ENCODE measurements at places on chromosomes 4 and X.

DNA sequence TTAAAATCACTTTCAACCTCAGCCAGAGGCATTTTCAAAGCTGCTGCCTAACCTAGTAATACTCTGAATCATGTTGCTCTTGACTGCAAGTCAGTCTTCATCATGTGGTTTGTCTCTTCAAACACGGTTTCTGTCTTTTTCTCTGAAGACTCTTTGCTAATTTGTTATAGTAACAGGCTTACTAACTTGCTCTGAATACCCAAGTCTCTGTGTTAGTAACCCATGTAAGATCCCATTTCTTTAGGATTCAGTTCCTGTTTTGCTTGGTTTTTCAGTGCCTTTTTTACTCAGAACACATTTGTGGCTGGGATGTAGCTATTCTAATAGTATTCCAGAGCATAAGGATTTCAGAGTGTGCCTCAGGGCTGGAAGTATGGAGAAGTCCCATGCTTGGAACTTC lies 1450.6 kb upstream of the IGFBP7 start:
- no peak for DNase-seq

- no peak for DNase-seq
Observed at GRCh38 chr4:115228851-115229250, 115.4 kb upstream of the NDST4 start.

DNA sequence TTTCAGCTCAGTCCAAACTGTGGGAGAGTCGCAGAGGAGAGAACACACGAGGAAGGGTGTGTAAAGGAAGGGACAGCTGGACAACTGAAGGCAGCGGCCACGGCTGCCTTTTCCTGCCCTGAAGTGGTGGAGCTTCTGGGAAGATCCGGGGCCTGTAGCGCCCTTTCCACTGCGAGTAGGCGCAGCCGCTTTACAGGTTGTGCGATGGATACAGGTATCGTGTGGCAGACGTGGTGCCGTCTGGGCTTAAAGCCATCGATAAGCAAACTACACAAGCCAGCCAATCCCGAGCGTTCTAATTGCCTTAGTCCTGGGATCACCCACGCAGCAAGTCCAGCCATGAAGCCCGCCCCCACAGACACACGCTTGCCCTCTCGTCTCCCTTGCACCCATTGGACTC lies 15.4 kb downstream of the NKX6-1 start:
- no peak for DNase-seq

GRCh38 chrX:13845721-13846378 lies 29.0 kb upstream of the GPM6B start:
- DNase-seq = no peak

DNA sequence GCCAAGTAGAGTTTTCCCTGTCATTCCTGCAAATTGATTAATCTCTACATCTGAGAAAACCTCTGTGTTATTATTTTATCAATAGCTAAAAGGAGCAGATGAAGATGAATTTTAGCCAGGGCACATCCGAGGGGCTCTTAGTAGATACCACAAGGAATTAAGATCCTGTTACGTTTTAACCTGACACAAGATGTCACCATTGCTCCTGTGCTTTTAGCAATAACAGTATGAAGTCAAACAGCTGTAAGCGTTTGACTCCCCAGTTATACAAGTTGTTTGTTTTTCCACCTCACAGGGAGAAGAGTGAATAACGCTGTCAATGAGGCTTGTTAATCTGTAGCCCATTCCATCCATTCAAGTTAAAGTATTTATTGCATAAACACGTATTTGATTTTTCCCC lies 76.0 kb upstream of the AP1S2 start:
- no peak for DNase-seq

DNA sequence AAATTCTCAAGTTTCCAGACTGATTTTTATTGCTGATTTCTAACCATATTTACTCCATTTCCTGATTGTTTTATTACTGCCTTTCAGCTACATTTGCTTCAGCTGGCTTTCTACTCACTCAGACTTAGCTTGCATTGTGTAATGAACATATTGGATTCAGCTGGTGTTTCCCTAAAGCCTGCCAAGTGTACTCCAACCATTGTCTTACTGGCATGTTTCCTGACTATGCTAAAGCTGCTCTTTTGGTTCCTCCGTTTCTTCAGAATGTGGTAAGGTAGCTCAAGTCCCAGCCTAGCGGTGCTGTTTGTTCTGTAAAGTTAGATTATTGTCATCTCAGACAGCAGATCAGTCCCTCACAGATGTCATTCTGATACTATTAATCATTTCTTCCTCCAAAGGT lies 53.1 kb upstream of the GLRA2 start:
- no peak for DNase-seq

DNA sequence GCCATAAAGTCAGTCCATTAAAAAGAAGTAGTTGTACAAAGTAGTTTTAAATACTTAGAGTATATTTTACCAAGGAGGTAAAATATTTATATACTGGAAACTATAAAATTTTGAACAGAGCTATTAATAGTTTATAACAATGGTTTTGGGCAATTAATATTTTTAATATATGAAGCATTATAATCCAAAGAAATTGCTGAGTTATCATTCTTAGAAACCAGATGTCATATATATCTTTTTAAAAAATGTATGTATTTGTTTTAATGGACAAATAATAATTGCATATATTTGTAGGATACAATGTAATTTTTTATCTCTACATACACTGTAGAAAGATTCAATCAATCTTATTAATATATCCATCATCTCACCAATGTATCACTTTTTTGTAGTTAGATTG lies 207.8 kb downstream of the CXXC4 start:
- no peak for DNase-seq

GRCh38 chr4:14254252-14254651 lies 626.7 kb upstream of the BOD1L1 start:
- no peak for DNase-seq

DNA sequence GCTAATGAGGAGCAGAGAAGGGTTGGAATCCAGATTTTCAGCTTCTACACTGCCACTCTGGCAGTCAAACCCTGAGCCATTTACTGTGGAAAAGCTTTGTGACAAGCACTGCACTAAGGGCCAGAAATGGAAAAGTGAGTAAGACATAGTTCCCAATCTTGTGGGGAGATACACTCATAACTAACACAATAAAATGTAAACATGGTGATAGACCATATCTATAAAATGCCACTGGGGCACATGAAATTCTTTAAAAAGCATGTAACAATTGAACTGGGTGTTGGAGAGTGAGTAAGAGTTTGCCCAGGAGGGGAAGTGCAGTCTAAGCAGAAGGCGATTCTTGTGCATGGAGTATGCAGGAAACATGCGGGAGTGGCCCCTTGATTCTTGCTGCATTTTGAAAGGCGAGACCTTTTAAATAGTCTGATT lies 32.0 kb upstream of the ANXA5 start:
- no peak for DNase-seq

DNA sequence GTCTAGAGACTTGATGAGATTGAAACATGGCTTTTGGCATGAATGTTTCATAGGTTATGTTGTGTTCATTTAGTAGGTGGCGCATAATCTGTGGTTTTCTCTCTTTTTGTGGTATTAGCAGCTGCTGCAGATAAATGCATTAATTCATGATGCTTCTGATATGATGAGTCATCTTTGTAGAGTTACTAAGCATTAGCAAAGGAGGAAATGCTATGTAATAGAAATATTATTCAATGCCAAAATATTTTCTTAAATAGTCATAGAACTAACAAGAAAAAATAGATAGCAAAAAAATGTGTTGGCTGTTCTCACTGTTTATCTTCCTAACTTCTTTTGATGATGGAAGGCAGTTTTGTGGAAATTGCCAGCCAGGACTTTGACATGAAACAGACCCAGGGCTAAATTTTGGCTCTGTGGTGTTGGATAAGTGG lies 3.6 kb downstream of the ZXDB start:
- DNase-seq = no peak

DNA sequence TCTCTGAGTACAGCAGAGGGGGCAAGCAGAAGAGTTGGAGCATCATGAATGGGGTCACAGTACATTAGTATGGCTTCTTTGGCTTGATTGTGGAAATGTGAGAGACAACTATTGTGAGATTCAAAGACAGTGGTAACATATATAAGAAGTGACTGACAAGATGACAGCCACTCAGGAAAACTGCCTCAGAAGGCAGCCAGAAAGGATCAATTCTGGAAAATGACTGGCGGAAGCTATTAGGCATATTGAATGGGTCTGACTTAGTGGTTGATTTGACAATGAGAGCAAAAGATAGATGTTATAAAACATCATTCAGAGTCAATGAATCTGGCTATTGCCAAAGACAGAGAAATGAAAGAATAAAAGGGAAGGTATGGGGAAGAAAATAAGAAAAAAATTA lies 345.5 kb upstream of the MAGEB2 start:
- DNase-seq = no peak

- no peak for DNase-seq
Observed at GRCh38 chrX:18548996-18549395, 122.9 kb downstream of the RS1 start.

GRCh38 chrX:38473701-38474100 lies 87.6 kb upstream of the TSPAN7 start:
- DNase-seq = no peak

DNA sequence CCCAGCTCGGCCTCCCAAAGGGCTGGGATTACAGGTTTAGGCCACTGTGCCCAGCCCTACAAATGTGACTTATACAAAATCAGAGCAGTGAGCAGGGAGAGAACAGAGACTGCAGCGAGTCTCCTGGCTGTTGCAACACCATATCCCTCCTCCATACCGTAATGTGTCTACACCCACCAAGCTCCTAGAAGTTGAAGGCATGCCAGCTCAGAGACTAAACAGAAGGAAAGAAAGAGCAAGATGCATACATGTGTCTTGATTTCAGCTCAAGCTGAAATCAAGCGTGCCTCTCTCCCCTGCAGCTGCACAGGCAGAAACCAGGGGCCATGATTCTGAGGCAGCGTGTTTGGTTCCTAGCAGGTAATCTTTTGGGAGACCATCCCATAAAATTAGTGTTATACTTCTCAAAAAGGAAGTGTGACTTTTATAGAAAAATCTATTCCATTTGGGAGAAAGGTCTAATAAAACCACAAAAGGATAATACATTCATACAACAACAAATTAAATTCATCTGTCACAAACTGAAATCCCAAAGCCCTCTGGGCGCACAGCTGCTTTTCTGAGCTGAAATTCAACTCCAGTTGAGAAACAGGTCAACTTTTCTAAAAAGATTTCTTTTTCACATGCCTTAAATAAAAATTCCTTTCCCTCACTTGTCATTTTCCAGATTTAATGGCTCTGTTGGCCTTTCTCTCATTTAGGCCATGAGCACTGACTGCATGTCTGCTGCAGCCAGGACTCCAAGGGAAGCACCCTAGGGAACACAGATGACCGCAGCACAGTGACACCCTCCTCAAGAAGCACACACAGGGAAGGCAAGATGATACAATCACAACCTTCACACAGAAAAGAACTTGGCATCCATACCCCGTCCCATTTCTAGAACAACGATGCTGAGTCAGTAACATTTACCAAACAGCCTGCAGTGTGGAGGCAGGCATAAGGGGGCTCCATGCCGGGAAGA lies 34.4 kb downstream of the AFAP1 start:
- DNase-seq = no peak

DNA sequence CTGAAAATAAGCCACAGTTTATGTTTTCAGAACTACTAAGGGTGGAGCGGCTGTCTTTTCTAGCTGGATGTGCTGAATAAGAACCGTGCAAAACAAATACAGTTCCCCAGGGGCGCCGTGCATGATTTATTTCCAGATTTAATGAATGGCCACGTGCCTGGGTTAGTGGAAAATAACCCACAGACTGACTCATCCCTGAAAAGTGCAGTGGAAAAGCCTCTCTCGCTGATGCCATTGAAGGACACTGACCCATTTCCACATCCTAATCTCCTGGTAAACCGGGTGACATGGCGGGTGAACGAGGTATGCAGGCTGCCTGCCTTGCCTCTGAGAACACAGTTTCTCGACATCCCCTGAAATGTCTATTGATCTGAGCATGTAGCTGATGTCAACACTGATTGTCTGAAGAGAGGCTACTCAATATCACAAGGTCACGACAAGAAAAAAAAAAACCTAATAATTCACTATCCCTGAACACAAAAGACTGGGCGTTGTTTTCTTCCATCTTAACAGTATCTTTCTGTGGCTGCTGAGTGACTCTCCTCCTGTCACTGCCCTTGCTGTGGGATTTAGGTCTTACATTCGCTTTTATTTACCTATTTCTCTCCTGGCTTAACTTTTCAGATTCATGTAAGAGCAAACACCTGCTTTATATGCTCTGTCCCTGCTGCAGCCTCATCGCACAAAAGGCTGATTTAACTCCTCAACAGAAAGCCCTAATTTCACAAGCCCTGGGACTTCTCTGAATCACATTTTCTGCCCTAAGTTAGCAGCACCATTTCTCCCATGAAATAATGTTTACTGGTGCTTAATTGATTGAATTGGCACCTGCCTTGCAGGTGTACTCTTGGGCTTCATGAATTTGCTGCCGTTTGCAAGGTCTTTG lies 76.9 kb upstream of the SCOC start:
- no peak for DNase-seq

- no peak for DNase-seq
Observed at GRCh38 chr4:107548211-107548905, 171.7 kb downstream of the PAPSS1 start.

DNA sequence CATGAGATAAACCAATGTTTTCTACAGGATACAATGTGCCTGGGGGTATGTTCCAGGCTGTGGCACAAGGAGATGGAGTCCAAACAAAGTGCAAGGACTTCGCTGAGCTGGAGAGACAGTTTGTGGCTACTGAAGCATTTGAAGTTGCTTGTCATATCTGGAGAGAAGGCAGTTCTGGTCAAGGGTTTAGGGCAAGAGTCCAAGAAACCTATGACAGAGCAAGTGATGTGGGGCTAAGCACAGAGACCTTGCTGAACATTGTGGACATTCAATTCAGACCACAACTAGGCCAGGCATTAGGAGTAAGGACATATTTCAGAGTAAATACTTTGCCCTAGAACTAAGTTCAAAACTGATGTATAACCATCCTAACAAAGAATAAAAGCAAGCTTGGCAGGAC lies 34.8 kb downstream of the MAGED4B start:
- no peak for DNase-seq

DNA sequence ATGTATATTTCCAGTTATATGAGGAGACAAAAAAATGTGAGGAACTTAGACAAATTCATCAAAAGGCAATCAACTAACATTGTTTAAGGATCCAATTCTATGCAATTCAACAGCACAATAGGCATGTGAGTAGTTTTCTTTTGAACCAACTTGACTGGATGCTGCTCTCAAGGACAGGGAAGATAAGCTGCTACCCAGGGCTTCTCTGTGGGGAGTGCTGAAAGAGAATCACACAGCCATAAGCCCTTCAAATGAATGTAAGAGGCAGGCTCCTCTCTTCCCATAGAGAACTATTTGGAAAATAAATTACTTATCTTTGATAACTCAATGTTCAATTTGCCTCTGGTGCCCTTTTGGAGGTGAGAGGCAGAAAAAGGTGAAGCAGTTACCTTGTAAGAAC lies 1413.6 kb downstream of the PCDH7 start:
- no peak for DNase-seq

DNA sequence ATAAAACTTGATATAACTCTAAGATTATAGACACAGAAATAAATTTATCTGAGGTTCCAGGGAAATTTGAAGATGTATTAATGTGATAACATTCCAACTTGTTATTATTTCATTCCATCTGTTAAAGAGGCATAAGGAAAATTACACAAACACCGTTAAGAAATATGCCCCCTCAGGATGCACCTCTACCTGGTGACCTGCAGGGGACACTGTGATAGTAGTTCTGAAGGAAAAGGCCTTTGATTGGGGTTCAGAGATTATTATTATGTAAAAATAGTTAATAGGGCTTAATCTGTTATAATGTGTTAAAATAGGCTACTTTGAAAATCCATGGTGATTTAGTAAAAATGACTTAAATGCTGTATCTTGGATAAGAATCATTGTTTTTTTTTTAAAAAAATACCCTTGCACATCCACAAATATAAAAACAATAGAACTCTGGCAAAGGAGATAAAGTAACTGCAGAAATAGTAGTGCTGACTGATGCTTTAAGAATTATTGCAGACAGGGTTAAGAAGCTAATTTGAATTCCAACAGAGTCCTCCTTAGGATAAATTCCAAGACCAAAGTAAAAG lies 6.1 kb upstream of the ABRAXAS1 start:
- DNase-seq = no peak
